ENCODE measurements at places on chromosomes 1 and 21.

GRCh38 chr1:112317140-112317539, 78.9 kb upstream of the CTTNBP2NL start:
- no peak for DNase-seq

DNA sequence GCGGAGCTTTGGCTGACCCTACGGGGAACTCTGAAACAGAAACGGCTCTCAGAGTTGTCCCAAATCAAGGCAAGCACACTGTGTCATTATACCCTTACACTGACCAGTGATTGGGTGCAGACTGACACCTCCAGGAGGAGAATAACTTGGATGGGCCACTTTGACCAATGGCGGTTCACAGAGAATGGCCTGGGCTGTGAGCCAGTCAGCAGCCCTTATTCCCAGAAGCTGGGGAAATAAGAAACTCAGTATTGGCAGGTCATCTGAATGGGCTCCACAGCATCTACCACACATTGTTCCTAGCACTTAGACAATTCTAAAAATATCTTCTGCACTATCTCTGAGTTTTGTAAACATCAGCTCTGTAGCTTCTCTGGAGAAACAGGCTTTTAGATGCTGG, 265.2 kb downstream of the ADGRL2 start:
- no peak for DNase-seq

DNA sequence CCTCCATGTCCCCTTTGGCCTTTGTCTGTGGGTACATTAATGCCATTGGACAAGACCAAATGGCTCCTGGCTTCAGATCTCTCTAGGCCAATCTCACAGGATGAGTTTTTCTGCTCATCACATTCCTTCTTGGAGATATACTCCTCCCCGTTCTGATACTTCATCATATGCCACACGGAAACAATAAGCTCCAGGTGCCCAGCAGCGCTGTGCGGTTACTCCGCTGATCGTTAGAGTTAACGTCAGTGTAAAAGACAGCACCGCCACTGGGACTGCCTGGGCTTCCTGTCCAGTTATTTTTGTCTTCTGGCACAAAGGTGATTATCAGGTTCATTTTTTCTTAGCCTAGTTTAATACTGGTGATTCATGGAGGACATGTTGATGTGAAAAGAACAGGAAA, 22.5 kb downstream of the CACHD1 start:
- no peak for DNase-seq

- DNase-seq, result no peak
Observed at GRCh38 chr1:229260297-229260696, 10.6 kb upstream of the RAB4A start.

DNA sequence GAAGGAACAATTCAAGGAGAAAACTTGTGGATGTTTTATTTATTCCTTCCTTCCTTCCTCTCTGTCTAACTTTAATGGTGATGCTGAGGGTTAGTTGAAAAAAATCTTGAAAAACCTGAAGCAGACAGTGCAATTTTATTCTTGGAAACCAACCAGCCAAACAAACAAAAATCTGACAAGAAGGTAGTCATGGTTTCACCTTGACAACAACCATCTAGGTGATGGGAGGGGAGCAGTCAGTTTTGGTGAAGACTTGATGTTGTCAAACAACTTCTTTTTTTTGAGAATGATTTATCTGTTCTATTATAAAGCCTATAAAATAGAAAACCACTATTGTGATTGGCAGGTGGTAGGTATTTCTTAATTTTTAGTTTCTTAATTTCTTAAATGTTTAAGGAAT, 92.4 kb upstream of the GPR88 start:
- DNase-seq, result no peak
